ENCODE measurements at places on chromosomes 6 and 20.

GRCh38 chr6:42898891-42899361 lies 16.9 kb upstream of the PTCRA start:
- DNase-seq = no peak

- DNase-seq = no peak
Measured at GRCh38 chr6:24836109-24836508, 37.4 kb upstream of the ARMH2 start.

DNA sequence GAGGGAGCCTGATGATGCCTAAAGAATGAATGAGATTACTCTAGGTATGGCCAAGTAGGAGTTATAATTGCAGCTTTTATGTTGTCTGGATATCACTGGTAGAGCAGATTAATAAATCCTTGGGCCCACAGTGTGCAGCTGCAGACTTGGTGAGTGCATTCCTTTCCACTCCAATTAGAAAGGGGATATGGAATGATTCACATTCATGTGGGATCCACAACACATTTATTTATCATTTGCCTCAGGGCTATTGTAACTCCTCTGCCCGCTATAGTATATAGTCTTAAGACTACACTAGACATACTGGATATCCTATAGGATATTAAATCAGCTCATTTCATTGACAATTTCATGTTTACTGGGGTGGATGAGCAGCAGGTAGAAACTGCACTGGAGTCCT lies 11.6 kb upstream of the HLA-G start:
- DNase-seq = no peak

DNA sequence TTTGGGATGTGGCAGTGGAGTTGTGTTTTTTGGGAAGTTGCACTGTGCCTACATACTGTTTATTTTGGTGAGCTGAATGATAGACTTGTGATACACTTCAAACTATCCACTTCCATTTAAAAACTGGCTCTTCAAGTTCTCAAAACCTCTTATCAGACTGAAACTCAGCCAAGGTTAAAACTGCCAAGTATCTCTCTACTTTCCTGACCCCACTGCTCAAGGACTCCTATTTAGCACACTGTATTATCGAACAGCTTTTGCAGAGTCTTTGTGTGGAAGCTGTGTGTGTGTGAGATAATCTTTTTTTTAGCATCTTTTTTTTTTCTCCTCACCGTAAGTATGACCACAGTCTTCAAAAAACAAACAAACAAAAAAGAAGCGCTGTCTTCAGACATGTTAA lies 21.1 kb downstream of the STX11 start:
- no peak for DNase-seq

DNA sequence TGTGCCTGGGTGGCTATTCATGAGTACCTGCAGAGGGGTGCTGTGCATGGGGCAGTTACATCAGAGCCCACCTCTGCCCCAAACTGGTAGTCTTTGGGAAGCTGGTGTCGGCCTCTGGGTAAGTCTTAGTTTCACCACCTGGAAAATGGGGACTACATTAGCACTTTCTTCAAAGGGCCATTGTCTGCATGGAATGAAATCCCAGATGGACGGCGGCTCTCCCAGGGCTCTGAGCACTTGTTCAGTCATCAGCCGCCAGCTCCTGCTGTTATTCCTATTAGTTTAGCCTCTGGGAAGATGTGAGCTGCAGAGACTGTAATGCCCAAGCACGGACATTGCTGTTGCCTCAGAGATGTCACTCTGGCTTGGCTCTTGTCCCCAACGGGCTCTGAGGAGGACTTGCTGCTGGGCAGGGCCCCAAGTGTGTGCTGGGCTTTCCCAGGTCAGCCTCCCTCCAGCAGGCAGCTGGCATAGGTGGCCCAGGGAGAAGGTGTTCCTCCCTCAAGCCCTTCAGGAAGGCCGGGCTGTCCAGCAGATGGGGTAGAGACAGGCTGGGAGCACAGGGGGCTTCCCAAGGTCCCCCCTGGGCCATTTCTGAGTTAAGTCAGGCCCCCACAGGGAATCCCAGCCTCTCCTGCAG lies 268.3 kb downstream of the TFAP2C start:
- DNase-seq = no peak

DNA sequence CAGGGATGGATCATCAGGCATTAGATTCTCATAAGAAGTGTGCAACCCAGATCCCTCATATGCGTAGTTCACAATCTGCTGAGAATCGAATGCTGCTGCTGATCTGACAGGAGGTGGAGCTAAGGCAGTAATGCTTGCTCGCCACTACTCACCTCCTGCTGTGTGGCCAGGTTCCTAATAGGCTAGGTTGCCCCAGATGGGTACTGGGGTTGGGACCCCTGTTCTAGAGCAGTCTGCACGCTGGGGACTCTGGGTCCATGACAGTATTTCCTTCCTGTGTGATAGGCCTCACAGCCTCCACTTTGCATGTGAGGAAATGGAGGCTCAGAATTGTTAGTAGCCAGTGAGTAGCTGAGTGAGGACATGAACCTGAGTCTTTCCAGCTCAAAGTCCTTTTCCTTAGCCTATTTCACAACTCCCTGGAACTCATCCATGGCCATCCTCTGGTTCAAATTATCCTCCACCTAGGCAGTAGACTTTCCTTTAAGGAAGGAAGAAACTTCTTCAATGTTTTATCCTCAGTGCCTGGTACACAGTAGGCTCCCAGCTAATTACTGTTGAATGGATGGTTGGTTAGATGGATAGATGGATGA lies 117.2 kb downstream of the SYCP2 start:
- no peak for DNase-seq

DNA sequence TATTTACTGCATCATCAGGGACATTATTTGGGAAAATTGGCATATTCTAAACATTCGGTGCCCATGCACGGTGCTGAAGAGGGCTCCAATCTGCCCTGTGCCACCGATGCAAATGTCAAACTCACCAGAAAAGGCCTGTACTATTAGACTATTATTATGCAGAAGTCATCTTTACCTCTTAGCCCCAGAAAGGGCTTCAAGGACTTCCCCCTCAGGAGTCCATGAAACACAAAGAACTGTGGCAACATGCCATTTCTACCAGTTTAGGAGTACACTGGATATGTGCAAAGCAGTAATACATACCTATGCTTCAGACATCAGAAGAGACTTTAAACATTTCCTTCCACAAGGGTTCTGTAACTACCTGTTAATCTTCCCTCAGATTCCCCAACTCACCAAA lies 8.6 kb downstream of the DIDO1 start:
- DNase-seq = no peak

DNA sequence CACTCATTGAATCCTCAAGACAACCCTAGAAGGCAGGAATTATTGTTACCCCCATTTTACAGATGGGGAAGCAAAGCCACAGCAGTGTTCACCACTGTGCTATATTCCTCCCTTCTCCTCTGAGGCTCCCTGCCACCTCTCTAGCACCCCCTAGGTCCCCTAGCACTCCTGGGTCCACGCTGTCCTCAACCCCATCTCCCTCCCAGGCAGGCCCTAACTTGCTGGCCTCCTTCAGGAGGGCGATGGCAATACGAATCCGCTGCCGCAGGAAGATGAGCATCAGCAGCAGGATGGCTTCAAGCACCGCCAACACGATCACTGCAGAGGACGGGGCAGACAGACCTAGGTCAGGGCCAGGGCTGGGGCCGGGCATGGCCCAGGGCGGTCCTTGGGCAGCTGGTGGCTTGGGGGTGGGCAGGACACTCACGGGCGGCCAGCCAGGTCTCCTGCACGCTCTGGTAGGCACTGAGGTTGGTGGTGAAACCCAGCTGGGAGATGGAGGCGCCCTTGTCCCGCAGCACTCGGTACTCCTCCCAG lies 7.8 kb upstream of the NEU1 start:
- peak; percentile 49 for DNase-seq

GRCh38 chr20:9103955-9104354 lies 35.1 kb downstream of the PLCB4 start:
- no peak for DNase-seq

- DNase-seq = no peak
Measured at GRCh38 chr6:157092736-157093135, 230.6 kb downstream of the TMEM242 start.

DNA sequence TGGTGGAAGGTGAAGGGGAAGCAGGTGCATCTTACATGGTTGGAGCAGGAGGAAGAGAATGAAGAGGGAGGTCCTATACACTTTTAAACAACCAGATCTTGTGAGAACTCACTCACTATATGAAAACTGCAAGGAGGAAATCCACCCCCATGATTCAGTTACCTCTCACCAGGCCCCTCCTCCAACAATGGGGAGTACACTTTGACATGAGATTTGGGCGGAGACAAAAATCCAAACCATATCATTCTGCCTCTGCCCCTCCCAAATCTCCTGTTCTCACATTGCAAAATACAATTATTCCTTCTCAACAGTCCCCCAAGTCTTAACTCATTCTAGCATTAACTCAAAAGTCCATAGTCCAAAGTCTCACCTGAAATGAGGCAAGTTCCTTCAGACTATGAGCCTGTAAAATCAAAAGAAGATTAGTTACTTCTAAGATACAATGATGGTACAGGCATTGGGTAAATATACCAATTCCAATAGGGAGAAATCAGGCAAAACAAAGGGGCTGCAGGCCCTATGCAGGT lies 60.5 kb downstream of the EDN1 start:
- DNase-seq = no peak

- DNase-seq = no peak
Measured at GRCh38 chr20:63228806-63229205, 6.9 kb upstream of the BIRC7 start.

- DNase-seq = no peak
Measured at GRCh38 chr20:5945963-5946362, 4.4 kb downstream of the TRMT6 start.

DNA sequence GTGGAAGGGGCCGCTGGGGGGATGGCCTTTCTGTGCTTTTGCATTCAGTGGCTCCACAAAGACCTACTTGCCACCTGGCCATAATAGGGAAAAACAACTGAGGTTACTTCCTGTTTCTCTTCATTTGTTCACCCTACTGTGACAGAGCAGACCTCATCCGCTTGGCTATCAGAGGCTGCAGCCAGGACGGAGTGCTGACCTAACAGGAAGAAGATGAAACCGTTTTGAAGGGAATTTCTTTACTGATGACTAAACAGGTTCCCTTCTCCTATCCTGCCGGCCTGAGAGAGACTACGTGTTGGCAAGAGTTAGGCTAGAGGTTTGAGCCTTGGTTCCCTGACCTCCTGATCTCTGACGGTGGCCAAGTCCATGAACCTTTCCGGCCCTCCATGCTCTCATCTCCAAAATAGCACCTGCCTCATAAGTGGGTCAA lies 21.3 kb downstream of the PRR18 start:
- peak; percentile 50 for DNase-seq

- DNase-seq = no peak
Measured at GRCh38 chr20:51444467-51444866, 98.1 kb downstream of the NFATC2 start.

DNA sequence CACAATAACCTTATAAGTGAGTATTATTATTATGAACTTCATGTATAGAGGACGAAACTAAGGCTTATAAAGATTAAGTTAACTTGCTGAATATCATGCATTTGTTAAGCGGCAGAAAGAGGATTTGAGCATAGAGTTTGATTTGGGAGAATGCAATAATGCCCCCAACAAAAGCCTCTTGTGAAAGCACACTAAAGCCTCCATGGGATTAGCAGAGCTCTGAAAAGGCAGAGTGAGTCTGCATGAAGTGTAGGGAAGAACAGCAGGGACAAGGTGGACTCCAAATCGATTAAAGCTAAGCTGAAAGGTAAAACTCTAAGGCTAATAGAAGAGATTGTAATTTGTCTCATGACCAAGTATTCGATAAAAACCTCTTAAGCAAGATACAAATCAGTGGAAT lies 100.3 kb downstream of the SH3BGRL2 start:
- no peak for DNase-seq

GRCh38 chr6:7786214-7786661 lies 60.3 kb downstream of the BMP6 start:
- DNase-seq = no peak

DNA sequence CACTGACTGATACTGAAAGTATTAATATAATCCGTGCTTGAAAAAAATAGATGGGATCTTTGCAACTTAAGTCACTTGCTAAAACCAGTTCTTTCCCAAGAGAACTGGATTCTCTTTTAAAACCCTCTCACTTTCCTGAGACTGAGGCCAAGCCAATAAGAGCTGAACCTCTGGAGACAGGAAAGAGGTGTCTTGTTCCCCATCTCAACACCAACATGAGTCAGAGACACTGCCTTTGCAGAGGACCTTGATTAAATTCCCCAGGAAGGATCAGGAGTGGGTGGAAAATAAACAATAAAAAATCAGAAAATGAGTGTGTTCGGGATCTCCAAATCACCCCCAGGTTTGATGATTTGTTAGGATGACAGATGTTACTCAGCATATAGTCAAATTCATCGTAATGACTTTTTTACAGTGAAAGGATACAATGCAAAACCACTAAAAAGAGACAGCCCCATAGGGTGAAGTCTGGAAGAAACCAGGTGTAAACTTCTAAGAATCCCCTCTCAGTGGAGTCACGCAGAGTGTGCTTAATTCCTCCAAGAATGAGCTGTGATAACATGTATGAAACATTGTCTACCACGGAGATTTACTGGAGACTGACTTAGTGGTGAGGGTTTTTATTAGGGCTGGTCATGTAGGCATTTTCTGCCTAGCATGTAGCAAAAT lies 122.8 kb upstream of the BEND3 start:
- no peak for DNase-seq

DNA sequence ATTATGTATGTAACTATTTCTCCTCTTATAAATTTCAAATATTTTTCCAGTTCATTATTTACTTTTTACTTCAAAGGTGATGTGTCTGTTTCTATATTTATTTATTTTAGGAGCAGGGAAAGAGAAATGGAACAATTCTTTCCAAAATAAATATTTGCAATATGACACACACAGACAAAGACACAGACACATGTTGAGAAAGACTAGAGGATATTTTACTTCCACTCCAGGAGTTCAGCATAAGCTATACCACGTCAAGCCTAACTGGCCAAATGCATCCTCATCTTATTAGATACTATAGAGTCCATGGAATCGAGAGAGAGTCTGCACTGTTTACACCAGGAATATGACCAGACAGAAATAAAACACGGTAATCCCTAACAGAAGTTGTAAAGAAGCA lies 13.3 kb downstream of the RALGAPA2 start:
- DNase-seq = no peak

- DNase-seq = no peak
Measured at GRCh38 chr20:25090492-25091429, 8.8 kb upstream of the VSX1 start.

DNA sequence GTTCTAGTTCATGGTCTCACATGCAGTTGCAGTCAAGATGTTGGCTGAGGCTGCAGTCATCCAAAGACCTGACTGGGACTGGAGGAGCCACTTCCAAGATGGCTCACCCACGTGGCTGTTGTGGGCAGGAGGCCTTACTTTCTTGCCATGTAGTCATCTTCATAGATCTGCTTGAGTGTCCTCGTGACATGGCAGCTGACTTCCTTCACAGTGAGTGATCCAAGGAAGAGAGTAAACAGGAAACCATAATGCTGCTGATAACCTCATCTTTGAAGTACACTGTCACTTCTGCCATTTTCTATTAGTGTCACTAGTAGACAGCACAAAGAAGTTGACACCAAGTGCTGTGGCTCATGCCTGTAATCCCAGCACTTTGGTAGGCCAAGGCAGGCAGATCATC lies 40.1 kb upstream of the AKIRIN2 start:
- no peak for DNase-seq

- no peak for DNase-seq
Measured at GRCh38 chr6:1594445-1595200, 15.1 kb upstream of the FOXC1 start.

All from psoas muscle (tissue), 8 donors.